ENCODE measurements at places on chromosomes 11 and 22. TPM values are rescaled to one million over a fixed set of nuclear protein-coding genes. Genes with fewer than 3 reads are reported as not detected.

The GP1BB gene
- 0.20 TPM for polyA plus RNA-seq

The GALNT18 gene
- polyA plus RNA-seq = 4.0 TPM

The PKDREJ gene
- polyA plus RNA-seq = 0.01 TPM

The NRIP3 gene
- 11.7 TPM for polyA plus RNA-seq

The TMEM191B gene
- polyA plus RNA-seq = not detected

The LRRC4C gene
- 0.07 TPM for polyA plus RNA-seq

The DCPS gene
- 40.8 TPM for polyA plus RNA-seq

DNA sequence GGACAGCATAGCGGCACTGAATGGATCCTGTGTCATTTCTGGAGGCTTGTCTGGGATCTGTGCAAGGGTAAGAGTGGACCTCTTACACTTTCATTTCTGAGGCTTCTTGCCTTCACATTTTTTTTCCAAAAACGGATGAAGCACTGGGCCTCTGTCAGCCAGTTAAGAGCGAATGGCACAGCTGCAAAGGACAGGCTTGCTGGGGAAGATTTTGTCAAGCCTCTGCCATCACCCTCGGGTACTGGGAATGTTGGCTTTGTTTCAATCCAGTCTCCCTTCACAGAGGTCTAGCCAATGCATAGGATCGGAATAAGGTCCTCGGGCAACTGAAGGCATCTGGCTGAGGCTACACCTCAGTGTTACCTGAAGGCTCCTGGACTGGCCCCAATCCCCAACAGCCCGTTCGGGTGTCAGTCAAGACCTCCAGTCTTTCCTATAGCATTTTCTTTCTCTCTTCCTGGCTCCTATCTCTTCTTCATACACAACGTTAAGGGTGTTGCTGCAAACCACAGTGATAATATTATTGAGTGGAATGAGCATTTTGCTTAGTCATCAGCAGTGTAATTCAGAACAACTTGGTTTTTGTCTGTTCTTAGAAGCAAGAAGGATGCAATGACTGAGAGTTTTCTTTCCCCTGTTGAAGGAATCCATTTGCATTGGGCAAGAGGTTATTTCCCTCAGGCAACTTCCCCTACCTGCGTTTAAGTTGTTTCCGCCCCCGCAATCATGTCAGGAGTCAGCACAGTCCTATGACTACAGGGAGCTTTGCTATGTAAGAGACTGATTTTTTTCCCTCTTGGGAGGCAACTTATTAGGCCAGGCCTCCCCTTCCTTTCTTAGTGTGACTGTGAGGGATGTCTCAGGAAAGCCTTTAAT, 22.8 kb downstream of the NPAT start:
- no peak overlapping the region for H3K4me3 ChIP-seq
- peak; percentile 44 for DNase-seq
- H3K4me1 ChIP-seq = no peaks in the 10 kb centered on the region
- no peaks in the 10 kb centered on the region for H3K27me3 ChIP-seq
- no peak overlapping the region for H3K27ac ChIP-seq

- no peaks in the 10 kb centered on the region for H3K27me3 ChIP-seq
- H3K4me1 ChIP-seq = peaks cover 6% of the 10 kb centered on the region
- H3K4me3 ChIP-seq = no peak overlapping the region
- no peak overlapping the region for H3K27ac ChIP-seq
- DNase-seq = peak; percentile 69
Observed at GRCh38 chr11:130553306-130553705, 104.9 kb downstream of the ADAMTS15 start.

DNA sequence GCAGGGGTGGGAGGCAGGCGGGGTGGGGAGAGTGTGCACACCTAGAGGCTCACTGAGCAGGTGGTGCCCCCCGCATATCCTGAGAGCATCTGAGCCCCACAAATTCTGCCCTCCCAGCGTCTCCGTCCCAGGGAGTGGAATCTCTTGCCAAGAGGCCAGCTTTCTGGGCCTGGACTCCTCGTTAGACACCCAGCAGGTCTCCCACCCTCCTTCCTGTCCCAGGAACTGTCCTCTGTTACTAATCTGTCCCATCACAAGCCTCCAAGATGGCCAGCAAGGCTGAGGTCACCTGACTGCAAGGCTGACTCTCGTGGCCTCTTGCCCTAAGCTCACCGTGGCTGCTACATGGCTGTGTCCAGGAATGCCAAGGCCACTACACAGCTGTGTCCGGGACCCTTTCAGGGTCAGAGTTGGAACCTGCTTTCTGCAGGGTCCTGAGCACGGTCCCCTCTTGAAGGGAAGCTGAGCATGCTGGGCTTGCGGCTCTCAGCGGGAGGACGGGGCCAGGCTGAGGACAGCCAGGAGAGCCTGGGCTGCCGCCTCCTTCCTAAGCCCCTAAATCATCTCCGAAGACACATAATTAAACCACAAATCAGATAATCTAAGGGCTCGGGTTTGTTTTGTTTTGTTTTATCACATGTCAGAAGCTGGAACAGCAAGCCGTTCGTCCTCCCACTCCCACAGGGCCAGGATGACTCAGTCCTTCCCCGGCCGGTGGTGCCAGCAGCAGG, 1327.3 kb downstream of the TBC1D22A start:
- H3K36me3 ChIP-seq = no peaks in the 10 kb centered on the region
- H3K27me3 ChIP-seq = no peaks in the 10 kb centered on the region
- no peak overlapping the region for H3K27ac ChIP-seq
- H3K4me1 ChIP-seq = no peaks in the 10 kb centered on the region
- DNase-seq = peak; percentile 17

DNA sequence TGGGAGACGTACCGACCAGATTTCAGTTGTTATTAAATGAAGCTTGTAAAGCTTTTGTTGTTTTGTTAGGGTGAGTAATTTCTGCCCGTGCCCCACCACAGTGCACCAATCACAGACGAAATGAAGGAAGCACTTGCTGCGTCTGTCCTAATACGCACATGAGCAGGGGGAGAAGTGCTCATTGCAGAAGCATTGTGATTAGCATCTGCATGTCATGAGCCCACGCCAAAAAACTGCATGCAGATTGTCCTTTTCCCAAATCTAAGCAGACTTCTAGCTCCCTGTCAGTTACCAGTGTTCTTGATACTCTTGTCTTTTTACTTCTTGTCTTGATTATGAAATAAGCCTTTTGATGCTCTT, 15.5 kb downstream of the RBX1 start:
- no peaks in the 10 kb centered on the region for H3K27me3 ChIP-seq
- H3K27ac ChIP-seq = no peak overlapping the region
- no peaks in the 10 kb centered on the region for H3K4me1 ChIP-seq

DNA sequence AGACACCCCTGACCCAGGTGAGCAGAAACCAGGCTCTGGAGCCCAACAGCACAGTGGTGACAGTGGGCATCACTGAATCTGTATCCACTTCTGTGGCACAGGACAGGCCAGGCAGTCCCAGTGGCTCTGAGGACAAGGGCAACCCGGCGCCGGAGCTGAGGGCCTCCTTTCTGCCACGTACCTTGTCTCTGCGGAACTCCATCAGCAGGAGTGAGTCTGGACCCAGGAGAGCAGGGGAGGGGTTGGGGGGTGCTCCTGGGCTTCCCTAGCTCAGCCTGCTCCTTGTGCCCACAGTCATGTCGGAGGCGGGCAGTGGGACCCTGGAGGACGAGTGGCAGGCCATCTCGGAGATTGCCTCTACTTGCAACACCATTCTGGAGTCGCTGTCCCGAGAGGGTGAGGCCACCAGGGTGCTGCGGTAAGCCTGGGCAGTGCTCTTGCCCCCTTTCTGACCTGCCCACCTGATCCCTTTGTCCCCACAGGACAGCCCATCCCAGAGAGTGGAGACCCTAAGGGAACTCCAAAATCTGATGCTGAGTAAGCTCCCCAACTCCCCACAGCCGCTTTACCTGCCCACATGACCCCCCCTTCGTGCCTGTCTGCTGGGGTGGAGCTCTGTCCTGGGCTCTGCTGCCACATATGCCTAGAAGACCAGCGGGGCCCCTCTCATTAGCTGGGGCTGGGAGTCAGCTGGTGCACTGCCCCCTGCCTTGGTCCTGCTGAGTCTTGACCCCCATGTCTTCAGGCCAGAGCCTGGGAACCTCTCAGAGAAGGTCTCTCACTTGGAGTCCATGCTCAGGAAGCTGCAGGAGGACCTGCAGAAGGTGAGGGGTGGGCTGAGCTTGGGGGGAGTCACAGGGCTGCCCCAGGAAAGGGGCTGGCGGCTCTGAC, 12.0 kb downstream of the SIPA1 start:
- DNase-seq = no peak
- no peaks in the 10 kb centered on the region for H3K27me3 ChIP-seq
- no peak overlapping the region for H3K27ac ChIP-seq
- no peak overlapping the region for H3K4me3 ChIP-seq
- peaks cover 46% of the 10 kb centered on the region for H3K36me3 ChIP-seq
- peaks cover 26% of the 10 kb centered on the region for H3K4me1 ChIP-seq

- no peak overlapping the region for H3K27ac ChIP-seq
- H3K4me3 ChIP-seq = no peak overlapping the region
- H3K36me3 ChIP-seq = no peaks in the 10 kb centered on the region
Observed at GRCh38 chr11:113690619-113691569, 15.2 kb downstream of the TMPRSS5 start.

DNA sequence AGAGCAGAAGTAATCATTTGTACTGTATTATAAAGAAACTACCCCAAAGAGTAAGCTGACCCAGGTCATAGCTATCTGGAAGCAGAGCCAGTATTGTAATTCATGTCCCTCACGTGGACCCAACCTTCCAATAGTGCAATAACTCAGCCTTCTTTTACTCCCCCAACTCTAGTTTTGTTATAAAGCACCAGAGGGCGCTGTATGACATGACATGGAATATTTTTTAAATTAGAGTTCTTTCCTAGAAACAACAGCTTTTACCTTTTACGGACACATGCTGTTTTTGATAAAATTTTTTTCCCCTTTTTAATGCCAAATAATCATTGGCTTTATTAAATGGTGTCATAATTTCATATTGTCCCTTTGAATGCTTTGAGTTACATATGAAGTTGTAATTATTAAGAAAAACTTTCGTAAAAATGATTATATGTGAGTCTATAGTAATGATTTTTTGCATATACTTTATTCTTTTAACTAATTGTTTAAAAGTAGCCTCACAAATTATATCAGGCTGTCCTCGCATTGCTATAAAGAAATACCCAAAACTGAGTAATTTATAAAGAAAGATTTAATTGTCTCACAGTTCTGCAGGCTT, 76.9 kb downstream of the DKK3 start:
- DNase-seq = peak; percentile 68
- H3K4me3 ChIP-seq = no peak overlapping the region
- no peak overlapping the region for H3K27ac ChIP-seq

DNA sequence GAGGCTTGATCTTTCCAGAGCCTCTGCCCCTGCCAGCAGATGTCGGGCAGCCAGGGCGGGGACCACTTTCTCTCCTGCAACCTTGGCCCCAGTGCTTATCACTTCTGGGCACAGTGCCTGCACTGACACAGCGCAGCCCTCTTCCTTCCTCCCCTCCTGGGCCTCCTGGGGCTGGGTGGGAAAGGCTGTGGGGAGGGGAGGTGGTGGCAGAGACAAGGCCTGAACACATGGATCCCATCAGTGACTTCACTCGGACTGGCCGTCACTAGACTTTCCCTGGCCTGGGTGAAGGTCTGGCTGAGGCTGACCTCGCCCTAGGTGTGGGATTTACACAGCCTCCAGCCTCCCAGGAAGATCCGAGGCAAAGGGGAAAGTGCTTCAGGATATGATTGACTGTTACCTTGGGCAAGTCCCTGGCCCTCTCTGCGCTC, 68.1 kb downstream of the LRRC32 start:
- peak; percentile 90 for DNase-seq

DNA sequence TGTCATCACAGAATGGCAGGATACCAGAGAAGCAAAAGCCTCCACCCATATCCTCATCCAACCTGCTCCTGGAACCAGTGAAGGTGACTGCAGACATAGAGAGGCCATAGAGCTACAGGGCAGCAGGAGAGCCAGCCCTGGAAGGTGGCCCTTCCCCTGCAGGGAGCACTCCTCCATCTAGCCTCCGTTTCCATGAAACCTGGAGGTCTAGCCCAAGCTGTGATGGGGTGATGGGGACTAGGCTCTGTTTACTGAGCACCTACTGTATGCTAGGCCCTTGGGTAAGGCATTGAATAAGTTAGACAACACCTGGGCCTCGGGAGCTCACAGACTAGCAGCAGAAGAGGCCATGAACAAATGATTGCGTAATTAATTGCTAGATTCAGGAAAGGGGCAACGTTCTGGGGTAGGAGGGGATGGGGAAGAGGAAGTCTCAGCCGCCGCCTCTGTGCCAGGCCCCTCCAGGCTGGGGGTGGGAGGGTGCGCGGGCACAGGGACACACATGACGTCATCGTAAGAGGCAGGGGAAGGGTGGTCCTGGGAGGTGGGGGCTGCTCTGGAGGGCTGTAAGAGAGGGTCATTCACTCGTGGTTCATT, 784 bp upstream of the SYNGR1 start:
- H3K36me3 ChIP-seq = no peaks in the 10 kb centered on the region
- no peak overlapping the region for H3K27ac ChIP-seq
- no peaks in the 10 kb centered on the region for H3K4me1 ChIP-seq
- no peak for DNase-seq

DNA sequence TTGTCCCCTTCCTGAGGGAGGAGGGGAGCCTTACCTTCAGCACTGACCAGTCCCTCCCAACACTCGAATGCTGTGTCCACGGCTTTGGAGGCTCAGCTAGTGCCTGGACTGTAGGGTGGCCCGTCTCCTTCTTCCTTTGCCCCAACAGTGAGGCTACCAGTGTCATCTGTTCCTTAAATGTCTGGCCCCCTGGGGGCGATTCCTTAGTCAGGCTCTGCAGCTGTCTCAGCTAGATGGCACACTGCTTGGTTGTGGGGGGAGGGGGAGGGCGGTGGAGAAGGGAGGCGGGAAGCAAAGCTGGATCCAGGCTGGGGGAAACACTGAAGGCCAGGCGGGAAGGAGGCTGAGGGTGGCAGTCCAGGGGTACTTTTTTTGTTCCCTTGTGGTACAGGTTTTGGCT, at the start of gene IGSF22:
Gene IGSF22 (minus strand): TSS at position 149 of the 400 bp plus-strand sequence. CDS start 1,952 bp downstream, outside the sequence.
- DNase-seq = no peak
- H3K4me1 ChIP-seq = peaks cover 3% of the 10 kb centered on the region
- no peak within 1 kb of the TSS for H3K4me3 ChIP-seq
- no peak within 1 kb of the TSS for H3K27ac ChIP-seq
- no peaks in the 10 kb centered on the region for H3K27me3 ChIP-seq

GRCh38 chr11:100827934-100828661, 141.0 kb downstream of the ARHGAP42 start:
- H3K36me3 ChIP-seq = no peaks in the 10 kb centered on the region
- no peaks in the 10 kb centered on the region for H3K27me3 ChIP-seq
- H3K4me1 ChIP-seq = peaks cover 20% of the 10 kb centered on the region
- peak; percentile 55 for DNase-seq

- no peak overlapping the region for H3K27ac ChIP-seq
- H3K36me3 ChIP-seq = peaks cover 11% of the 10 kb centered on the region
Observed at GRCh38 chr22:20745119-20745518, 28.8 kb upstream of the SERPIND1 start.

- DNase-seq = peak; percentile 54
- H3K4me3 ChIP-seq = no peak overlapping the region
- no peaks in the 10 kb centered on the region for H3K27me3 ChIP-seq
- H3K36me3 ChIP-seq = no peaks in the 10 kb centered on the region
Observed at GRCh38 chr11:117819096-117820040, 5.2 kb downstream of the FXYD2 start.

Measured in fibroblast of lung (primary cell).